Femur (tissue), 1 donor: ENCODE measurements at places on chromosomes 16 and 17.
A peak's percentile ranks its signal among the peaks of the same experiment; 100 is the strongest.

DNA sequence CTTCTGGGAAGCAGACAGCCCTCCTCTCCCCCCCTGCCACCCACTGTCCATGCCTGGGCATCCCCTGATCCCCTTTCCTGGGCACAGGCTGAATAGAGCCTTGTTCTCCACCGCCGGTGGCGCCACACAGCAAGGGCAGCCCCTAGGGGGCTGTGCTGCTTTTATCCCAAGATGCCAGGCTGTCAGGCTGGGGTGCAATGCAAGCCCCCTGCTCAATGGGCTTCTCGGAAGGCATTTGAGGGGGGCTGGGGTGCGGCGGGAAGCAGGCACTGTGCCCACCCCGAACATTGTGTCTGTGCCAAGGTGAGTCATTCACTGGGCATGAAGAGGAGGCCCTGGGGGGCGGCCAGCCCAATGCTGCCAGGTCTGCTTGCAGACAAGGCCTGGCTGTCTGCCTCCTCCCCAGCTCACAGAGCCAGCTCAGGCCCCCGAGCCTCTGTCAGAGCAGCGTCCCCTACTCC, 1.5 kb upstream of the GFAP start:
- peak; percentile 72 for DNase-seq

GRCh38 chr16:4116325-4117249, at the start of gene ADCY9:
Gene ADCY9 (minus strand): TSS chr16:4116442. CDS start chr16:4115442, 1,000 bp downstream.
- peak; percentile 88 for DNase-seq

DNA sequence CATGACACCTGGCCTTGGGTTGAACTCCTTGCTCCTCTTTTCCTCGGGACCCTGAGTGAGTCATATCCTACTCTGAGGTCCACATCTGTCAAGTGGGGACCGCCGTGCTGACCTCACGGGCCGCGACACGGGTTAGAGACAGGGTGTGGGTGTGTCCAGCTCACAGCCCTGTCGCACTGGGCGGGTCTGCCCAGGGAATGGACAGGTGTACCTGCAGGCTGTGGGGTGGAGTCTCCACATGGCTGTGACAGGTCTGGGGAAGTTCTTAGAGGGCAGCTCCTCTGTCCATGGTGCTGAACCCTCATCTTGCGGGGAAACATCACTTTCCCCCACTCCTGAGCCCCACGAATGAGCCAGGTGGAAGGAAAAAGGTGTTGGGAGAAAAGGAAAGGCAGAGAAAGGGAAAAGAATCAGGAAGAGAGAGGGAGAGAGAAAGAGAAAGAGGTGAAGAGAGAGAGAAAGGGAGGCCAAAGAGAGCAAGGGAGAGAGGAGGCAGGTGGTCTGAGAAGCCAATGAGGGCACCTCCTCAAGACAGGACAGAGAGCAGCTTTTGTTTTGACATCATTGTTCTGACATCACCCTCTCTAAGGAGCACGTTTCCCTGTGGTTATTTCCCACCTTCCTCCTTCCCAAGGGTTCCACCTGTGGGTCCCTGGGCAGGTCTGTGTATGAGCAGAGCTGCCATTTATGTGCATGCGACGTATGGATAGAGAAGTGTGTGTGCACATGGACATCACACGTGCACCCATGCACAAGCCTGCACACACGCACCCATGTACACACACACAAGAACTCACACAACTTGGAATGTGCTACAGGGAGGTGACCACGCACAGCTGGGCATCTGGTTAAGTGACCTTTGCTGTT, 32.6 kb upstream of the CBFA2T3 start:
- DNase-seq = no peak

- peak; percentile 56 for DNase-seq
Observed at GRCh38 chr16:73196670-73197069, 148.7 kb upstream of the ZFHX3 start.

DNA sequence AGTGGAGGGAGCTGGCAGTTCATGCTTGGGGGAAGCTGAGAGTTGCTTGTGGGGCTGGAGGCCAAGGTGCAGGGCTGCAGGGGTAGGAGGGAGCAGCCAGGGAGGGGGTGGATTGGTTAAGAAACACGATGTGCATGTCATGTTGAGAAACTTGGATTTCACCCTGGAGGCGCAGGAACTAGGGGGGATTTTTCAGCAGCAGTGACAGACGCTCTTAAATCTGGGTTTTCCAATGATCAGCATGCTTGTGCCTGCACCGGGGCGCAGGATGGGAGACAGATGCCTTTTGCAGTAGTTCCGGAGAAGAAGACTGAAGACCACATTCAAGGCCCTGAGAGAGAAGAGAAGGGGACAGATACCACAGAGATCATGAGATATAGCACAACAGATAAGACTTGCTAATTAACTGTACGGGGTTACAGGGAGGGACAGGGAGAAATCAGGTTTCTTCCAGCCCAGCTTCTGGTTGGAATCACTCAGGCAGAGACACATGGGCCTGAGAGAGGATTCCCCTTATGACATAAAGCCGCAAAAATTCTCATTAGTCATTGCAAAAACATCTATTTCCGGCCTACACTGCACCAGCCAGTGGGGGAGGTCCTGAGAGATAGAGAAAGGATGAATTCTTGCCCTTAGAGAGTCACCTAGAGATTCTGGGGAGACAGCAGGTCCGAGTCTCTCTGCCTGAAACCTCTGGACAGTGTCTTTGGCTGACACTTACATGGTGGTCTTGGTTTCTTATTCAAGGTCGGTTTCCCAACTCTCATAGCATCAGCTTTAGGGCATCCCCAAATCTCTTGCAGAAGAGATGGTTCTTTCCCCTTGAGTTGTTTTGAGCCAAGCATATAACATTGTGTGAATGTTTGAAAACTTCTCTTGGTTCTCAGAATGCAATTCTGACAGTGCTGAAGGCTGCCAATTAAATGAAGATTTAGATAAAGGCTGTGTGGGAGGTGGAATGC, 27.1 kb downstream of the CDH13 start:
- peak; percentile 27 for DNase-seq

DNA sequence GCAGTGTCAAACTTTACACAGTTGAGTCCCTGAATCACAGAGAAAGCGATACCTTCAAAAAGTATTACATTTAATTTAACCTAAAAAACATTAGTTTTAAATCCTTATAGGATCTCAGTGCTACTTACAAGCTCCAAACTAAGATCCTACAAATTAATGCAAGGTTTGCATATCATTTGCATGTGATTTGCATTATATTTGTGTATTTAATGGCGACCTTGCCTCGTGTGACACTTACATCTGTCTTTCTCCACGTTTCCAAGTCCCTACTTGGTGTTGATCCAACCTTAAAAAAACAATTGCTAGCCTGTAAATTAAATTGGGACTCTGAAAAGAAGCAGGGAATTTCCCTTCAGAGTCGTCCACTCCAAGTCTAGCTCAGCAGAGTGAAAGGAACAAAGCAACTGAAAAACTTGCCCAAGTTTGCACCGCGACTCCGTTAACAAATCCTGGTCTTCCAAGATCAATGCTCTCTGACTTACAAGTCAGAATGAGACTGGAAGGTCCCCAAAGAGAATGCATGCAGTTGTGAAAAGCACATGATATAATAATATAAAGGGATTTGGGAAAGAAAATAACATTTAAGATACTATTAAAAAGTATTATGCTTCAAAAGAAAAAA, 739 bp upstream of the FAM117A start:
- no peak for DNase-seq

- DNase-seq = peak; percentile 63
Observed at GRCh38 chr17:27343977-27344607, 50.2 kb downstream of the WSB1 start.

DNA sequence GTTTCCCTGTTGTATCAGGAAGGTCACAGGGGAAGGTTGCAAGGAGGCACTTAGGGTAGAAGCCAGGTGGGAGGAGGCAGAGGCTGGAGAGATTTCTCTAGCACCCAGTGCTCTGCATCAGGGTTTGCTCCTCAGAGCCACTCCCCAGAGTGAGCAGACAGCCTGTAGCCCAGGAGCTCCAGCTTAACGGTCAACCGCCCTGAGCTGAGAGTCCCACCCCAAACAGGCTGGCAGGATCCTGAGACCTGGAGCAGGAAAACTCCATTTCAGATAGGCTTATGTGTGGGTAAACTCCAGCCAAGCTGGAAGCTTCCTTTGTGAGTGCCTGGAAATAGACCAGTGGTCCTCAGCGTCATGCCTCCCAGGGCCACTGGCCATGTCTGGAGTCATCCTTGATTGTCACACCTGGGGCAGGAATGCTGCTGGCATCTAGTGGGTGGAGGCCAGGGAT, 37.9 kb downstream of the MPRIP start:
- no peak for DNase-seq

- no peak for DNase-seq
Observed at GRCh38 chr17:45123930-45124796, 8.2 kb downstream of the PLCD3 start.

GRCh38 chr16:24206926-24207325, 49.2 kb upstream of the CACNG3 start:
- DNase-seq = no peak

GRCh38 chr16:53065461-53066061, 10.8 kb downstream of the CHD9 start:
- DNase-seq = no peak

DNA sequence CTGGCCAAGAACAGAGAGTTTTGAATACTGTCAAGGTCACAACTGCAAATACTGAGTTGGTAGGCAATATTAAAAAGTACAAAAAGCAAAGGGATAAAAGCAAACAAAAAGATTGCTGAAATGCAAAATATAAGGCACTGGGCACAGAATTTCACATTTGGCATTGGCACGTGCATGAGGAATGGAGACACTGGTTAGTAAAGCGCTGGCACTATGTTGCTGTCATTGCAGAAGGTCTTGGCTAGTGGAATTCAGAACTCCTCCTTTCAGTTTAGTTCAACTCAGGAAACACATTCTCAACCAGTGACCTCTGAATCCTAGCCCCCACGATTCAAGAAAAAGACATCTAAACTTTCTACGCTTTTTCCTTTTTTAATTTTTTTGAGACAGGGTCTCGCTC, 111.8 kb upstream of the PSMD7 start:
- DNase-seq = no peak

DNA sequence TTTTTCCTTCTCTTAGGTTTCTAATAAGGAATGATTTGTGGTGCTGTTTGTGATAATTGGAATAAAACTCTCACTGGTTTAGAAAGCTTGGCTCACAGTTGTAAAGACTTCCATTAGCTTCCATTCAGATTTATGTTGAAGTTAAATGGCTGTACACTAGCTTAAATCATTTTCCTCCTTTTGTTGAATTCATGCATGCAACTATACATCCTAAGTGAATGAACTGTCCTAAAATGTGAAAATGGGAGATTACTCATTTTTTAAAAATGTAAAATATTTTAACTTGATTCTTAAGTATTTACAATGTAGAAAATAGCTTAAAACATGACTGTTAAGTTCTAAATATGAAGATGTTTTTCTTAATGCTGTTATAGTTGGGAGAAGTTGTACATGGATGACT, 15.2 kb downstream of the PRKCA start:
- no peak for DNase-seq

GRCh38 chr17:27746881-27747280, 53.4 kb downstream of the NOS2 start:
- no peak for DNase-seq

GRCh38 chr17:44584443-44584842, 27.2 kb downstream of the FZD2 start:
- DNase-seq = no peak
